ENCODE measurements at places on chromosomes 2 and 18.
A peak's percentile ranks its signal among the peaks of the same experiment; 100 is the strongest.

DNA sequence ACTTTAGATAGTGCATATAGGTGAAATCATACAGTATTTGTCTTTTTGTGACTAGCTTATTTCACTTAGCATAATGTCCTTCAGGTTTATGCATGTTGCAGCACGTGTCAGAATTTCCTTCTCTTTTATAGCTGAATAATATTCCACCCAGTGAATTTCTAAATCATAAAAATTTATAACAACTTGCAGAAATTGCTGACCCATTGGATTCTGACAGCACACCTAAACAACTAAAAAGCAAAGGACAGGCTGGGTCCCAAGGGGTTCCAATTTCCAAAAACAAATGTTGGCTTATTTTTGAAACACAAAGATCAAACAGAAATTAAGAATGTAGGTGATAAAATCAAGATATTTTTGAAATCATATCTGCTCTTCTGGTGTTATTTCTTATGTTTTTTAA is 86.5 kb upstream of the ACKR3 start:
- DNase-seq: no peak

GRCh38 chr2:157559461-157559860 is 69.2 kb downstream of the ACVR1C start:
- no peak for DNase-seq

DNA sequence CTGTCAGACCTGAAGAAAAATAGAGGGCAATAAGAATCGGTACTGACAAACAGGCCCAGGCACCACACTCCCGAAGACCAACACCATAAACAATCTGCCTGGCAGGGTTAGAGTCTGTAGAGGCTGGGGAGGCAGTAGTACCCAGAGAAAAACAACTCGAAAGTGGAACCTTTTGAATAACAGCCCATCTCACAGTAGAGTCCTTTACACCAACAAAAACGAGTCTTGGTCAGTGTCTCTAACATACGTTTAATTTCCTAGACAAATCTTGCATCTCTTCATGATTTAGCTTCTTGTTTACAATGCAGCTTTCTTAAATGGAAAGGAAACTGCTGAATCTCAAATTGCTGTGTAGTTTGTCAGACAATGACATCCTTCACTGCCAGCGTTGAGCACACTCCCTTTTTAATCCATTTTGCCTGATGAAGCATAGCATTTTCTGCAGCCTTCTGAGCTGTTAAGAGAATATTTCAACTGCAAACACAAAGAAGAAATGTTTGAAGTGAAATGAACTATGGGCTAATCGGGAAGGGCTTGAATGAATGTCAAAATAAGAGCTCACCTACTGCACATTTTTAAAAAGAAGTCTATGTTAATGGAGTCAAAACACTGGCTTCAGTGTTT is 73.1 kb upstream of the DSG1 start:
- peak; percentile 39 for DNase-seq

DNA sequence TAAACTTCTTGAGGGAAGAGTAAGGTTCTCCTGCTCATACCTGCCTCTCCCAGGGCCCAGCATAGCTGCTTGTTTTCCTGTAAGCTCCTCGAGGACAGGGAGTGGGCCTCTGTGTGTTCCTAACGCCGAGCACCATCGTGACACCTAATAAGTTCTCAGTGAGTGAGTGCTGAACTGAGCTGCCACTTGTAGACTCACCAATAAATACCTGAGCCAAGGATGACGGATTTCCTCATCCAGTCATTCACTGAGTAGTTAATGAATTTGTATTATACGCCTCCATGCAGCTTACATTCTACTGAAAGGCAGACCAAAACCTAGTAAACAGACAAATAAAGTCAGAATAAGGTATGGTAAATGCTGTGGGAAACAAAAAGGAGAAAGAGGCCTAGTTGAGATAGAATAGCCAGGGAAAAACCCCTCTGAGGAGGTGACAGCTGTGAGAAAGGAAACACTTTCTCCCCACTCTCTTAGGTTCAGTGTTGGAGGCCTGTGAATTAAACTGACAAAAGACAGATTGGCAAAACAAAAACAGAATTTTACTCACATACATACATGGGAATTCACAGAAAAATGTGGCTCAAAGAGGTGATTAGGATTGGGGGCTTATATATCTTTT is 138.6 kb downstream of the B3GNT2 start:
- no peak for DNase-seq

DNA sequence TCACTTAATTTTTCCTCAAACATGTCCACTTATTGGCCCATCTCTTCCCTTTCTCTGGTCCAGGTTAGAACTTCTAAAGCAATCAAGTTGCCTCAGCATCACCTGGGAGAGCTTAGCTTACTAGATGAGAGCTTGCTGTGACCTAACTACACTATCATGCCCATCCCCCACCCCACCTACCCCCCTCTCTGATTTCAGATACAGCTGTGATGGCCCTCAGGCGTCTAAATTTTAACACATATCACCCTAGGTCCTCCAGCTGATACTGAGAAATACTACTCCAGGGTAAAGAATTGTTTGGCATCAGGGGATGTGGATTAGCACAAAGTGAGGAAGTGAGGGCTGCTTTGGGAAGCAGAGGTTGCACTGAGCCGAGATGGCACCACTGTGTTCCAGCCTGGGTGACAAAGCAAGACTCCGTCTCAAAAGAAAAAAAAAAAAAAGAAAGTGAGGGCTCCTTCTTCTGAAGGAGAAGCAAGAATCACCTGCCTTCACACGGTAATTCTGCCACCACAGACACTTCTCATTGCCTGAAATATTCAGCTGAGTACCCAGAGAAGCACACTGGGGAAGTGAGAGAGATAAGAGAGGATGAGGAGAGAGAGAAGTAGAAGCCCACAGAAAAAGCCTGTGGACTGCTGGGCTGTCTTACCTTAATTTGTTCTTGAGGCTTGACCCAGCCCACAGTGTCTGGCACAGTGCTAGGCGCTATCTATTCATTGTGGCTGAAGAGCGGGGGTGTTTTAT is 263.4 kb downstream of the ASXL3 start:
- DNase-seq: no peak

DNA sequence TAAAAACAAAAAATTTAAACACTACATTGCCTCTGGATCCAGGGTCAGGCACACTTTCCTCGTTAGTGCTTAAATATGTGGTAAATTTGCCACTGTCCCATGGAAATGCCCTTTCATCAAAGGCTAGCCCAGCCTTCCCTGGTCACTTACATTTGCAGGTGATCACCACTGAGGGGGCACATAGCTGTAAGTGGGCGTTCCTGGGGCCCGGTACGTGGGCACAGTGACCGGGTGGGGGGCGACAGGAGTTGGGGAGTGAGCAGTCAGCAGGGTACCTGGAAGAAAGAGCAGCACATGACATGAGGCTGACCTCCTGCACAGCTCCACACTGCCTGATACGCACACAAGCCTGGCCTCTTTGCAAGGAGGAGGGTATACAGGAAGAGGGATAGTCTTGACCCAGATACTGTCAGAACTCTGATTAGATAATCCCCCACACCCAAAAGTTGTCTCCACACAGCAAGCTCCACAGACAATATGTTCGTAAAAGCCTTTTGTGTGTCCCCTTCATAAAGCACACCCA is 40.5 kb downstream of the FAM168B start:
- DNase-seq: no peak

DNA sequence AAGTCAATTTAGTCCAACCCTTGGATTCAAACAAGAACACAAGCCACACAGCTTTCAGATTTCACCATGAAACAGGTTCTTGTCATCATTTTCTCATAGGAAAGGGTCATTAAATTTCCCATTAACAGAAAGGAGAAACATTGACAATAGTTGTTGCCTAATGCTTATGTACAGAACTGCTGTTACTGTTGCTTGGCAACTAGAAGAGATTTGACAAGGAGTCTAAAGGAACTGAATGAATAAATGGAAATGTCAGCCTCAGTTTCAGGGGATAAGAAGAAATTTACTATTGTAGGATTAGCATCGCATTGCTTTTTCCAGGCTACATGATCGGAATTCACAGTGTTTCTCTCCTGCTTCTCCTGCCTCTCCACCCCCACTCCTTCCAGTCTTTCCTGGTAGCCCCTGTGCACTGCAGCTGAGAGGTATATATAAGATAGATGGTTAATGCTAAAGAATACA is 90.3 kb downstream of the SPATS2L start:
- DNase-seq: no peak

- peak; percentile 47 for DNase-seq
These were observed 489.5 kb downstream of the IRS1 start for GRCh38 chr2:226310146-226310545.

GRCh38 chr2:73110168-73111072 is 2.3 kb downstream of the RAB11FIP5 start:
- DNase-seq: no peak

DNA sequence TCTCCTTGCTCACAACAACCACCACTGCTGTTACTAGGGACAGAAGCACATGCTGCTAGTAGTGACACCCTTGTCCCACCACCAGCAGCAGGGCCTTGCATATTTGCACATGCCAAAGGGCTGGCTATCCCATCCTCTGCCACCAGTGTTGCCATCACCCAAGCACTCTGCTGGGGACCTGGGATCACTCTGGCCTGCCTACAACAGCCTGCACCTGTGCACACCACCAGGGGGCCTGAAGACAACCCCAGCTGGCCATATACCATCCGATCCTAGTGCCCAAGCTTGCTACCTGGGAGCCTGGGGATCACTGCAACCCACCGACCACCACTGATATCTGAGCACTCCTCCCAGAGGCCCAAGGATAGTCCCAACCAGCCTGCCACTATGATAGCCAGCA is 99.9 kb upstream of the FANCL start:
- no peak for DNase-seq

DNA sequence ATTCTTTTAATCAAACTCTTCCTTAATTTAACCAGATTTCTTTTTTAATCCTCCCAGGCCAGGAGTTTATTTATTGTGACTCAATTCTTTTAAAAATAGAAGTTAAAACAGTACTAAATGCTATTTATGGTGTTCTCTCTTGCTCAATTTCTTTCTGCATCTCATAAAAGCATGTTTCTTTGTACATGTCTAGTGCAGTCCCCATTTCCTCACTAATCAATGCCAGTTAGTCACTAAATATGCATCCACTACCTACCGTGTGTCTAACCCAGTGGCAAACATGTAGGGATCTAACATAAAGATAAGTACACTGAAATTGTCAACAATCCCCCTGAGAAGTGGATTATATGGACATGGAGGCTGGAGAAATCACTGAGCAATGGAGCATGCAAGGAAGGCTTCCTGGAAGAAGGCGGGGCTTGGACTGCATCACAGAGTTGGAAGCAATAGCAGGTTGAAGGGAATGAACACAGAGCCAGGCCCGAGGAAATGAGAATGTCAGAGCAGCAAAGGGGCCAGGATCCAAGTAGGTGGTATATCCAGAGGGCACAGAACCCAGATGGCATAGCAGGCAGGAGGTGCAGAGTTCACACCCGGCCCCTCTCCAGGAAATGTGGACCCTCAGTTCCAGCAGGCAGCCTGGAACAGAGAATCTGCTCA is 105.3 kb upstream of the FOSL2 start:
- no peak for DNase-seq

DNA sequence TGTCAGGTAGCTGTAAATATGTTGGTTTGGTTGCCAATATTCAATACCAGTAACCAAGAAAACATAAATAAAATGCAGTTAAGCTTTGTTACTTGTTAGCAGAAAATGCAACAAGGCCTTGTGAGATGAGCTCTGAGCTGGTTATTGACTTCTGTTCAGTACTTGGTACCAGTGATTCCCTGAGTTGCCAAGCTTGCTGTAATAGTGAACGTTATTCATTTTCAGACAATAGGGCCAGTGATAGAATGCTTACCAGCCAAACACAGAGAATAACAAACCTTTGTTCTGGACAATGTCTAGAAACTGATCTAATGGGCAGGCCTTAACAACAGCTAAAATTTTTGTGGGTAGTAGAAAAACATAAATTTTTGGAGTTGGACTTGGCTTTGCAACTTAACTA is 29.5 kb downstream of the RASGRP3 start:
- peak; percentile 34 for DNase-seq

DNA sequence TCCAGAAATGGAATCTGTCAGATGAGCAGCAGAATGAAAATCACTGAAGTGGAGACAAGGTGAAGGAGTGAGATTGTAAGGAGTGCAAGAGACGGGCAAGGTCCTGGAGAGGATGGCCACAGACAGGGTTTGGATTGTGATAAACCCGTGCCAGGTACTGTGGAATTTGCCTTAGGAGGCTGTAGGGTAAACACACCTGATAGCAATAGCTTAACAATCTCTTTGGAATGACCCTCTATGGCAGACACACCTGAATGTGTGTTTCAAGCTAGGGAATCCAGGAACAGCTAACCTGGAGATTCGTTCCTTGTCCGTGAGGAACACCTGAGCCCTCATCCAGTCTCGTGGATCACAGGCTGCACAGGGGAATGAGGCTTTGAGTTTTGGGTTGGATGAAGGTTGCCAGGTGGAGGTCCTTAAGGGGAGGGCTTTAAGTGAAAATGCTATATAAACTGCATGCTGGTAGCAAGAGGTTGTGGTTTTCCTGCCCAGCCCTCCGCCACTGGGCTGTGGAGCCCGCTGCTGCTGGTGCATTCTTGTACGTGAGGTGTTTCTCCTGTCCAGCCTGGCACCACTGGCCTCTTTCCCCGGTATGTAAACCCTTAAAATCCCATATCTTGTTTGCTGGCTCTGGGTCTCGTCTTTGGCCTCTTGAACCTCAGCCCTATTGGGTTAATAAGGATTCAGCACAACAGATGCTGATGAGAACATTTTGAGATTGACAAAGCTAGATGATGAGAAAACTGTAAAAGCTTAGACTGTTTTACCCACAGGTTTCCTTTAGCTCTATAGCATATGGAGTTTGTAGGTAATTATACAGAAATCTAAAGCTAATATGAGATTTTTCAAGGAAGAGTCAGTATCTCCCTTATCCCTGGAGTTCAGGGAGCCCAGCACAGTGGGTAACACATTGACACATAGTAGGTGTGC is 117.9 kb downstream of the ARHGAP15 start:
- DNase-seq: no peak

GRCh38 chr2:234827096-234827860 is 124.5 kb upstream of the SH3BP4 start:
- DNase-seq: no peak

DNA sequence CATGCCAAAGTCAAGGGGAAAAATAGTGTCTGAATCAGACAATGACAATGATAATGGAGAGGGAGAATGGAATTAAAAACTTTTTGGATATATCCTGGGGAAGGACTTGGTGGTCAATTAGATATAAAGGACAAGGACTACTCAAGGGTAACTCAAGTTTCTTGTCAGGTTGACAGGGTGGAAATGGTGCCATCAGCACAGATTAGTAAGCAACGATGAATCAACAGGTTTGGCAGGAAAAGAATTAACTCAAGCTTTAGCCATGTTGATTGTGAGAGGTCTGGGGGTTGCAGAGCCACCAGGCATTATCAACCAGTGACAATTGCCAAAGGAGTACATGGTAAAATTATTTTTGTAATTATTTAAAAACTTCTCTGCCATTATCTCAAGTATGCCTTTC is 35.8 kb upstream of the SPATS2L start:
- DNase-seq: no peak

- no peak for DNase-seq
These were observed 51.4 kb downstream of the SLC38A11 start for GRCh38 chr2:164903951-164904350.

DNA sequence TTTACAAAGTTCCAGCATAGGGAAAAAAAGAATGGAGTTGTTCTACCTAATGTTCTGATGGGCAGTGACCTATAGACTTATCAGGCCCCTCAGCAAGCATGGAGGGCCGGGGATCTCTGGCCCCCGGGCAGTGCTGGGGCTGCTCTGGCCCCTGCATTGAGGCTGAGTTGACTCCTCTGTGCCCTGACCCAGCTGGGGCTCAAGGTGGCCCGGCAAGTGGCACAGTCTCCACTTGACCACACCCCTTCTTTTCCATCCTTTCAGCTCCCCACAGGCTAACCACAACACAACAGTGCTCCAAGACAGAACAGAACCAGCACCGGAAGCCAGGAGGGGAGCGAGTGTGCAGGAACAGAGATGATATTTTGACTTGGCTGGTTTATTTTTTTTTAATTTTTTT is 19.9 kb downstream of the TOGARAM2 start:
- DNase-seq: no peak

- no peak for DNase-seq
These were observed 35.0 kb upstream of the DOK6 start for GRCh38 chr18:69365658-69366057.
